ENCODE measurements at places on chromosomes 5 and 9. TPM values are rescaled to one million over a fixed set of nuclear protein-coding genes. Genes with fewer than 3 reads are reported as not detected.

- DNase-seq: peak; percentile 50
- H3K4me3 ChIP-seq: no peak overlapping the region
- H3K27me3 ChIP-seq: no peaks in the 10 kb centered on the region
- peaks cover 14% of the 10 kb centered on the region for H3K4me1 ChIP-seq
- peaks cover 22% of the 10 kb centered on the region for H3K36me3 ChIP-seq
- peak overlapping the region; percentile 15 for H3K27ac ChIP-seq
These were observed 60.3 kb downstream of the UBAP2 start for GRCh38 chr9:33988219-33988890.

GRCh38 chr9:76581731-76582130, 122.7 kb downstream of the GCNT1 start:
- H3K36me3 ChIP-seq: no peaks in the 10 kb centered on the region
- H3K27ac ChIP-seq: no peak overlapping the region
- DNase-seq: no peak
- no peaks in the 10 kb centered on the region for H3K4me1 ChIP-seq
- no peak overlapping the region for H3K4me3 ChIP-seq
- peaks cover 5% of the 10 kb centered on the region for H3K27me3 ChIP-seq

- H3K4me3 ChIP-seq: no peak overlapping the region
- peaks cover 36% of the 10 kb centered on the region for H3K36me3 ChIP-seq
- no peaks in the 10 kb centered on the region for H3K27me3 ChIP-seq
- H3K4me1 ChIP-seq: peaks cover 11% of the 10 kb centered on the region
- H3K27ac ChIP-seq: no peak overlapping the region
- peak; percentile 53 for DNase-seq
These were observed 68.8 kb downstream of the ELL2 start for GRCh38 chr5:95892784-95893354.

DNA sequence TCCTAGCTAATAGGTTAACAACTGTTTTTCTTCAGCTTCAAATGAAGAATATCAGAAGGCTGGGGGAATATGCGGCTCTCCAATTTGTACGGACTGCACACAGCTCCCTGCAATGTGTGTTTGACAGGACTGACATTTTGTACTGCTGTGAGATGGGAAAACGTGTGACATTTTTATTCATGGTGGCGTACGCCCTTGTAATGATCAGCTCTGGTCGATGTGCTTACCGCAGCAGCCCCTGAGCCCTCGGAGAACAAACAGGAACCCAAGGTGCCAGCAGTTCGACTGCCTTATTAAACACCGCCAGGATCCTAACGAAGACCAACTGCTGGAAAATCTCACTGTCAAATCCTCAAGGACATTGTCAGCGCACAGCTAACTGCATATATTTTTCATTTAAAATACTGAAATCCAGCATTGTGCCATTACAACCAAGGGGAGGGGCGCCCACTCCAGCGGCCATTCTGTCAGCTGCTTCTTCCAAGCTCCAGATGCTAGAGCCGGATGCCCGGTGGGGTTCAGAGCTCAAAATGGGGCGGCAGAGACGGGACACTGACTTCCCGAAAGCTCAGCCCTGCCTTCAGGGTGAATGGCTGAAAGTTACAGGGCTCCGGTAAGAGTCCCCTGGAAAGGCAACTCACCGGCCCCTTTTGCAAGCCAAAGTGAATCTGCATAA, 66.8 kb downstream of the CRB2 start:
- no peak for DNase-seq
- no peak overlapping the region for H3K27ac ChIP-seq
- peaks cover 2% of the 10 kb centered on the region for H3K36me3 ChIP-seq
- H3K4me3 ChIP-seq: no peak overlapping the region
- H3K4me1 ChIP-seq: no peaks in the 10 kb centered on the region

GRCh38 chr9:81474125-81474524, 215.2 kb downstream of the TLE1 start:
- no peak overlapping the region for H3K4me3 ChIP-seq
- H3K4me1 ChIP-seq: no peaks in the 10 kb centered on the region

GRCh38 chr9:23537192-23538066, 288.6 kb downstream of the ELAVL2 start:
- H3K4me3 ChIP-seq: no peak overlapping the region
- H3K36me3 ChIP-seq: no peaks in the 10 kb centered on the region
- peaks cover 5% of the 10 kb centered on the region for H3K4me1 ChIP-seq
- peaks cover 9% of the 10 kb centered on the region for H3K27me3 ChIP-seq

DNA sequence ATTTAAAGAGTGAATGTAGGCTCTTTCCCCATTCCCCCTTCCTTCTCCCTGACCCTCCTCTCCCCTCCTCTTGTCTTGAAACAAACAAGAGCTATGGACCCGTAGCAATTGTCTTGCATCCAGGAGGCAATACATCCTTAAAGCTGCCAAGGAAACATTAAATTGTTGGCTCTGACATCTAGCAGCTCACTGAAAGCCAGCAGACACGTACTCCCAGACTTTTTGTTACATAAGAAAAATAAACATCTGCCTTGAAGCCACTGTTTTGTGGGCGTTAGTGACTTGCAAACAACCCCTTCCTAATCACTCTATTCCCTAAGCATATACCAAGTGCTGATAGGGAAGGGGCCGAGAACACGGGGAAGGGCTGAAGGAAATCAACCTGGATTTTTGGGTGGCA, 8.6 kb downstream of the SLC45A2 start:
- DNase-seq: no peak
- H3K27ac ChIP-seq: no peak overlapping the region
- H3K27me3 ChIP-seq: peaks cover 2% of the 10 kb centered on the region
- no peaks in the 10 kb centered on the region for H3K36me3 ChIP-seq
- H3K4me1 ChIP-seq: peaks cover 9% of the 10 kb centered on the region
- H3K4me3 ChIP-seq: no peak overlapping the region

Gene PCDHA10
- total RNA-seq: not detected

Gene C9orf43
- 0.84 TPM for total RNA-seq

Gene FOXD4L6
- total RNA-seq: not detected

Gene PKD2L2
- total RNA-seq: not detected

Gene SPINK4
- not detected for total RNA-seq

Gene PDZD2
- total RNA-seq: 0.05 TPM

Gene SNAPC3
- total RNA-seq: 30.6 TPM

Measured in activated naive CD4-positive, alpha-beta T cell treated with anti-CD3 and anti-CD28 coated beads for 36 hours (primary cell).